Activated naive CD4-positive, alpha-beta T cell treated with anti-CD3 and anti-CD28 coated beads for 36 hours (primary cell): ENCODE measurements at places on chromosomes 5 and 9.

DNA sequence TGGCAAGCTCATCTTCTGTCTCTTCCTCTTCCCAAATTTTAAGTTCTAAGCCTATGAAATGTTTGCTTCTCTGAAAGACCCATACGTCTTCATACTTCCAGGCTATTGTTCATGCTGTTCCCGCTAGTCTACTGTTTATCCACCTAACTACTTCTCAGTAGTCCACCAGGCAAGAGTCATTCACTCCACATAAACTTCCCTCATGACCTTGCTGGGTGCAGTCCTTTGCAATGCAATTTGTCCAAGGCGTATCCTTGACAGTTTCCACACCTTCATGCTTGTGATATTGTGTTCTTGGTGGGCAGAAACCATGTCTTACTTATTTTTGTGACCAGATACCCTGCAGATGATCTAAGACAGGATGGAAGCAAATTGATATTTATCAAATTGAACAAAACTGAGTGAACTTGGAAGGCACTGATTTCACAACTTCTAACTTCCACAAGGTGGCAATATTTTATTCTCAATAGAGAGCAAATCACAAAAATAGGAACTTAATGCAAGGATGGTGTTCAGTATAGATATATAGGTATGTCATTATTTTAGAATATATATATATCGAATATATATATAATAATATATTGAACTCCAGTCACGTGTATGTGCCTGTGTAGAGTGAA lies 30.3 kb downstream of the TYRP1 start:
- no peak for DNase-seq

DNA sequence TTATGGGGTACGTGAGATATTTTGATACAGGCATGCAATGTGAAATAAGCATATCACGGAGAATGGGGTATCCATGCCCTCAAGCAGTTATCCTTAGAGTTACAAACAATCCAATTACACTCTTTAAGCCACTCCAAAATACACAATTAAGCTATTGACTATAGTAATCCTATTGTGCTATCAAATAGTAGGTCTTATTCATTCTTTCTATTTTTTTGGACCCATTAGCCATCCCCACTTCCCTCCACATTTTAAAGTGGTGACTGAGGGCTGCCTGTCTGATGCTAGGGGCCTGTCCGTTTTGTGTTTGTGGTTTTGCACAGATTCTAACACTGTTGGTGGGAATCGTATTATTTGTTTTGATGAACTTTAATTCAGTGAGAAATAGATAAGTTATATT lies 129.7 kb upstream of the DHFR start:
- DNase-seq = no peak

- no peak for DNase-seq
Observed at GRCh38 chr5:154653418-154653763, 101.8 kb upstream of the LARP1 start.

DNA sequence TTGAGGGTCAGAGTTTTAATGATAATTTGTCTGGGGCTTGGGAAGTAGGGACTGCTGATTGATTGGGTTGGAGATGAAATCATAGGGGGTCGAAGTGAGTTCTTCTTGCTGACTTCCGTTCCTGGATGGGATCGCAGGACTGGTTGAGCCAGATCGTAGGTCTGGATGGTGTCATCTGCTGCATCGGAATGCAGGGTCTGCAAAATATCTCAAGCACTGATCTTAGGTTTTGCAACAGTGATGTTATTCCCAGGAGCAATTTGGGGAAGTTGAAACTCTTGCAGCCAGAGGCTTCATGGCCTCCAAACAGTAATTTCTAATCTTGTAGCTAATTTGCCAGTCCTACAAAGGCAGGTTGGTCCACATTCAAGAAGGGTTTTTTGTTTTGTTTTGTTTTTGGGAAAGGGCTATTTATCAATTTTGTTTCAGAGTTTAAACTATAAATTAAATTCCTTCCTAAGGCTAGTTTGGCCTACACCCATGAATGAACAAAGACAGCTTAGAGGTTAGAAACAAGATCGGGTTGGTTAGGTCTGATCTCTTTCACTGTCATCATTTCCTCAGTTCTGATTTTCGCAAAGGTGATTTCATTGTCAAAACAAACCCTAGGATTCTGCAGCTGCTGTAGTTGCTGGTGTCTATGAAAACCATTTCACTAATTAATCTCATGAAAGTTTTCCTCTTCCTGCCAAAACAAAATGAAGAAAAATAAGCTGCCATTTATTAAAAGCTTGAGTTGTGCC lies 388.0 kb downstream of the TMEM232 start:
- no peak for DNase-seq

GRCh38 chr5:71887680-71888079 lies 168.6 kb downstream of the CARTPT start:
- peak; percentile 17 for DNase-seq

- no peak for DNase-seq
Observed at GRCh38 chr5:132480546-132480892, 10.1 kb downstream of the IRF1 start.

DNA sequence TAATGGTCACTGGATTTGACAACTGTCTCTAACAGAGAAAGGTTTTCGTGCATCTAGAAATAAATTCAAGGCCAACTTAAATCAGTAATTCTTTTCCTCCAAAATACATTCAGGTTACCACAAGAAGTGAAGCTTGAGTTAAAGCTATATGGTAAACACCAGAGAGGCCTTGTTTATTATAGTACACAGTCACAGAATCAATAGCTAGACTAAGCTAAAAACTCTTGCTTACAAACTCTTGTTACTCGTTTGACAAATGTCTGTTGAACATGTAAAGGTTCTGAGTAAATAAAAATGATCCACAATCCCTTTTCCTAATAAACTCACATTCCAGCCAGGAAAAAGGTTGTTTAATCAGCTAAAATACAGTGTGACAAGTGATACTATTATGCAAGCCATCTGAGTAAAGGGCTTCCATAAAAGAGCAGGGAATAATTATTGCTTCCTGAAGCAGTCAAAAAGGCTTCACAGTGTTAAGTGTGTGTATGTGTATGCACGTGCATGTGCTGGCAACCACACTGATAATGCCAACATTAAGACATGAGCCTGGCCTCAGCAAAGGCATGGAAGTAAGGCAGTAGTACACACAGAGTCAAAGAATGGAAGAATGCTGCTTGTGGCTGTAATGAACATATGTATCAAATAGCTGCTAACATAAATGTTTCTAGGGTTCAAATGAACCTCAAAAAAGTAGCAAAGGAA lies 12.8 kb downstream of the PTAR1 start:
- no peak for DNase-seq

DNA sequence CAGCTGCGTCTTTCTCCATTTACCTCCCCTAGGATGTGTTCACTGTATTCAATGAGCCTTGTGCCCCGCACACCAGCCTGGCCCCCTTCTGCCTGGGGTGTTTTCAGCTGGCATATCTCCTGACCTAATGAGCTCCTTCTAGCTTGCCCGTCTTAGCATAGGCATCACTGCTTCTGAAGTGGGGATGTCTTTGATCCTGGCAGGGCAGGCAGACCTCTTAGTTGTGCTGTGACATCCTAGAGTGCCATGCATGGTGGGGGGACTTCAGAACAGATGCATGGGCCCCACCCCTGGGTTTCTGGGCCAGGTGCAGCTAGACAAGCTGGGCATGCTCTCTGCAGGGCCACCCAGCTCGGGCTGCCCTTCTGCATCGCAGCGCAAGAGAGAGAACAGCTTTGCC lies 172.7 kb downstream of the GADD45G start:
- no peak for DNase-seq

GRCh38 chr5:10572451-10572850 lies 8.6 kb downstream of the ANKRD33B start:
- no peak for DNase-seq

DNA sequence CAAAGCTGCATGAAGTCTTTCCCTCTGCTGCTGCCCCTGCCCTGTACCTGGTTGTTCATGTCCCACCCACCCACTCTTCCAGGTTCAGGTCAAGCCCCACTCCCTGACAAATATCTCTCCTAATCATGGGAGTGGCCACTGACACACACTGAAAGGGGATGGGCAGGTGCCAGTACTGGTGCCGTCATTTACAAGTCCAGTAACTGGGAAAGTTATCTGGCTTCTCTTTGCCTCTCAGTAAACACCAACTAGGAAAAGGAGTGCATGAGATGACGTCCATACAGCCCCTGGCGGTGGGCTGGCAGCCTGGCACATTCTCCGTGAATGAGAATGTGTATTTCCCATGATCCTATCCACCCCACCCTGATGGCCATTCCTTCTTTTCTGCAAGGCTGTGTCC lies 225.2 kb downstream of the FSTL4 start:
- DNase-seq = no peak

GRCh38 chr5:177198738-177199137 lies 65.2 kb downstream of the NSD1 start:
- DNase-seq = no peak

GRCh38 chr5:170907758-170908157 lies 45.9 kb downstream of the RANBP17 start:
- no peak for DNase-seq

GRCh38 chr5:124614836-124615385 lies 131.5 kb downstream of the ZNF608 start:
- no peak for DNase-seq

GRCh38 chr5:172172912-172173563 lies 15.0 kb downstream of the STK10 start:
- no peak for DNase-seq

DNA sequence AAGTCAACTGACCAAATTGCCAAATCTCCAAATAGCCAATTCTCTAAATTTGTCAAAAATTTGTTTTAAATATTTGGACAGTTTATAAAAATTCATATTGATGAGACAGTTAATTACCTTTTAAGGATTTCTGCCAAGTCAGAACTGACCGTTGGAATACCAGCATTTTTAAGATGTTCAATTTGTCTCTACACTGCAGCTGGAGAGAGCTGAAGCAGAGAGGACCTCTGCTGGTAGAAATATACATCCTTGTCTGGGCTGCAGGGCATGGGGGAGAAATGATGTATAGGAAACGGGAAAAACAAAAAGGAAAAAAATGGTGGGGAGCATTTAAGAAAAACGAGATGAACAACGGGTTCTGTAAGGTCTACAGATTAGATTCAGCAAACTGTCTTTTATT lies 16.8 kb downstream of the NR6A1 start:
- DNase-seq = no peak

GRCh38 chr5:115627295-115627865 lies 1.5 kb upstream of the TMED7 start:
- no peak for DNase-seq

- DNase-seq = no peak
Observed at GRCh38 chr9:95974389-95974788, 98.9 kb downstream of the ERCC6L2 start.

DNA sequence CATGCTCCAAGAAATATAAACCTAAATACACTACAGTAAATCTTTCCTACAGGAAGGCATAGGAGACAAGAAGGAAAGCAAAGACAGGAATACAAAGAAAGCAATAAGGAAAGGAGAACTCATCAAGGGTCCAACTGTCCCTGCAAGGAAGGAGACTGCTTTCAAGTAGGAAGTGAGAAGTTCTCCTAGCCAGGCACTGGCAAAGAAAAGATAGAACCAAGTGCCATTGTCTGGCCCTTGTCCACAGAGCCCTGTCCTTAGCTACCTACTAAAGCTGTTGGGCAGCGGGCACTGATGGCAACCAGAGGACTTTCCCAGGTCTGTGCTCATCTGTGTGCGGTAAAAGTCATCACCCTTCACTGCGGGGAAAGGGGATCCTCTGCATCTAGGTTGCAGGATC lies 108.2 kb downstream of the KLHL3 start:
- DNase-seq = no peak

- no peak for DNase-seq
Observed at GRCh38 chr5:150036513-150036912, 36.0 kb downstream of the HMGXB3 start.

- DNase-seq = peak; percentile 37
Observed at GRCh38 chr9:137085920-137086530, 760 bp upstream of the MAN1B1 start.

DNA sequence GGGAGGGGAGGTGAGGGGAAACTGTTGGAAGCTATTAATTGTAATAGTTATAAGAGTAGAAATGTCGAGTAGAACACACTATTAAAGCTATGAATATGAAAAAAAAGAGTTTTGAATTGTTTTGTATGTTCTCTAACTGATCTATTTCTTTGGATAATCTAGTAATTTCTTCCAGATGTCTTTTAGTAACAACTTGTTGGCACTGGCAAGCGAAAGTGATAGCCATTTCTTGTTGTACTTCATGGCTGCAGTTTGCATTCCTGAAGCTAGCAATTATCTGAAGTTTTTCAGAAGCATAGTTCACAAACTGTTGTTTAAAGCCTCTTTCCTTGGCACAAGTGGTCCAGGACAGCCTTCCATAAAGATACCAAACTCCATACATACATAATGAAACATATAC lies 49.4 kb upstream of the SPATA31C2 start:
- DNase-seq = no peak

GRCh38 chr5:145110181-145110580 lies 725.0 kb downstream of the PRELID2 start:
- DNase-seq = no peak

DNA sequence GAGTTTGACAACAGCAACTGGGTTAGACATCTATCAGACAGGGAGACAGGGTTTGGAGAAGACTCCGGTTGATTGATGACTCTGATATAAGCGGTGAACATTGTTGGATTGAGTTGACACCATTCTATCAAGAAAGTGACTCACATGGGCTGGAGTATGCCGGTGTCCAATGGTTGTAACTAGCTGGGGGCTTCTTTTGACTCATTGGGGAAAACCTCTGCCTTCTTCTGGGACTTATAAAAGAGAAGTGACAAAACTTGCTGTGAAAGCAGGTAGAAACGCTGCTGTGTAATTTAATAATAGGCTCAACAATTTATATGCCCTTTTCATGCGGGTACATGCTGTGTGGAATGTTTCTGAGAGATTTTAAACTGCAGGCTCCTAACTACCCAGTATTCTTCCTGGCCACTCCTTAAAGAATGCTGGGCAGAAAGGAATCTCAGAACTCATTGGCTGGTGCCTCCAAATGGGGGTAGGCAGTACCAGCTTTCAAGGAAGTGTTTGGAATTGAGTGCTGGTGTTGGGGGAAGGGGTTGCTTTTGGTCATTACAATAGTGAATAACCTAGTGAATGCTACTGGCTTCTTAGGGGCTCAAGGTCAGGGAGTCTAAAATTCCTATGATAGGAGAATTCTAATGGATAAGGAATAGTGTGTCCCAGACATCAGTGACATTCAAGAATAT lies 43.9 kb downstream of the FYB1 start:
- peak; percentile 77 for DNase-seq

DNA sequence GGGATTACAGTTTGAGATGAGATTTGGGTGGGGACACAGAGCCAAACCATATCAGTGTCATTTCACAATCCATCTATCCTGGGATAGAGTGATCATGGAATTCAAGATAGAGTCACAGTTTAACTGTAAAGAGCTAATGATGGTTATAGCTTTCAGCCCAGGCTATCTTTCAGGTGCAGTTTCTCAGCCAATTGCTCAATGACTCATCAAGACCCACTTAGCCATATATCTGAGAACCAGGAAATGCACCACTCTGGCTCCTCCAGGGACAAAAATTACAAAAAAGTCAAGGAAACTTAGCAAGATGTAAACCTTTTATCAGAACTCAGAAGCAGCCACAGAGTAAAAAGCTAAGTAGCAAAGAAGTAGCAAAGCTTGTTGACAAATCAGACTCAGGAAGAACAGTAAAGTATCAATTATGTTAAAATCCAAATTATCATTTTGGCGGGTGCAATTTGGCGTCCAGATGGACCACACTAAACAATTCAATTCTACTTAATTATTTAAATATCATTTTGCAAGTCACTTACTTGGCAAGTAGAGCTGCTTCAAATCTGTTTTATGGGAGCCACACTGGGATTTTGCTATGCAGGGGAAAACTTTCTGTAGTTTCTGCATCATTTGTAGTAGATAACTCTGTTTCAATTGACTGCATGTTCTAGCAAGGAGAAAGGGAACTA lies 169.4 kb downstream of the TLE1 start:
- DNase-seq = no peak

GRCh38 chr5:160665460-160665859 lies 186.6 kb downstream of the ATP10B start:
- DNase-seq = no peak
